ENCODE measurements at places on chromosomes 5 and 9.

- no peak for DNase-seq
Measured at GRCh38 chr9:32486839-32487562, 39.0 kb downstream of the RIGI start.

DNA sequence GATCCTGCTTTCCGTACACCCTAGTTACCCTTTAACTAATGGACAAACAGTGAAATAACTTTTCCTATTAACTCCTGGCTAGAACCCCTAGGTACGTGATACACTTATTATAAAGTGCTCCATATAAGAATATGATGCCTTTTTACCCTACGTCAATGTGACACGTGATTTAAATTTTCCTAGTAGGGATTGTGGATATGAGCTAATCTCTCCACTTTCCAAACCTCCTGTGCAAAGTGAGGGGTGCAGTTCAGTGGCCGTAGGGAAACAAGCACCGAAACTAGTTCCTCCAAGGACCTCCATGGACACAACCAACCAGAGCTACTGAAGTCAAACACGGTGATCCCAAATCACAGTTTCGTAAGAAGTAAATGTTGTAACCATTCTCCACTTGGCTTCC is 19.3 kb downstream of the NFIB start:
- DNase-seq = no peak

DNA sequence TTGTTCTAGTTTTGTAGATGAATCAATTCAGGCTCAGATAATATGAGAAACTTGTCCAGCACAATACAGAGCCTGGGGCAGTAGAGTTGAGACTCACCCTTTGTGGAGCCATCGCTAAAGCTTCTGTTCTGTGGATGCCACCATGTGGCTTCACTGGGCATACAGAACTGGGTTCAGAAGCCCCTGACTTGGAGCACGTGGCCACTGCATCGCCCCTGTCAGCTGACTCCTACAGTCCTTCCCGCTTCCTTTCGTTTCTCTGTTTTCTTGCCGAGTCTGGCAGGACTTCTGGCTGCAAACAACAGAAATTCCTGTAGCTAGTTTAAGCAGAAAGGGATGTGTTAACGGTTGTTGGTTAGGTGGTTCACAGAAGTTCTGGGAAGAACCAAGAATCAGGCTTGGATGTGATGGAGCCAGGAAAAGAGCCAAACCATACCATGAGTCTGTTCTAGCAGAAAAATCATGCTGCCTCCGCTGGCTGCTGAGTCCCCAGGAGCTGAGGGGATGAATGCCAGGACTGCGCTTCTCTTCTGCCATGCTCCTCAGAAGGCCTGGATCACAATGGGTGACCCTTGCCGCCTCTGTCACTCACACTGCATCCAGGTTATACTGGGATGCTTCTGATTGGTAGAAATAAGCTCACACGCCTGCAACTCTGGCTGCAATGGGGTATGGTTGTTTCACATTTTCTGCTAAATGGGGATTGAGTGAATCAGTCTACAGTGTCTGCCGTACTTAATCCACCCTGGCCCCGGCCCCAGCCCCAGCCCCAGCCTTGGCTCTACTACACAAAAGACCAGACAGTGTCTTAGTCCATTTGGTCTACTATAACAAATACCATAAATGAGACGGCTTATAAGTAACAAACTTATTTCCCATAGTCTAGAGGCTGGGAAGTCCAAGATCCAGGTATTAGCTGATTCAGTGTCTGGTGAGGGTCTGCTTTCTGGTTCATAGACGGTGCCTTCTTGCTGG is 262.5 kb downstream of the GOLPH3 start:
- DNase-seq = no peak

DNA sequence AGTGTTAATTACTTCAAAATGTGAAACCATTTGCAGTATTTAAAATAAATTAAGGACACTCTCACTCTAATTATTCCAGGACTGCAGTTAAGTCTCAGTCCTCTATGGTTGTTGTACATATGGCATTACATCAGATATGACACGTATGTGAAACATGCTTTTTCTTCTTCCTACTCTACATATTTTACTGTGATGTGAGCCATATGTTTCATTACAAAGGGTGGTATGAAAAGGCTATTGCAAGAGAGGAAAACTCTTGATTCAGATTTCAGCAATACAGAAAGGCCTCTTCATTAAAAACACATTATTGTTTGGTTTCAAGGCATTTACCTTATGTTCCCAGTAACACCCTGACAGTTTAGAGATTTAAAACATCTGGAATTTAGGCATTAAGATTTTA is 964.5 kb upstream of the DMAC1 start:
- no peak for DNase-seq

- no peak for DNase-seq
Measured at GRCh38 chr9:134049236-134049635, 18.6 kb downstream of the BRD3 start.

- no peak for DNase-seq
Measured at GRCh38 chr5:83957188-83957587, 236.5 kb upstream of the HAPLN1 start.

GRCh38 chr5:176614805-176615478 is 5.0 kb upstream of the GPRIN1 start:
- DNase-seq = no peak

All from stimulated activated CD8-positive, alpha-beta memory T cell treated with anti-CD3 and anti-CD28 coated beads, Interleukin-7, amount 100 ng/mL, for 1 hour (primary cell).